ENCODE measurements at places on chromosomes 2 and 18.

GRCh38 chr2:2328848-2329247, 2.2 kb downstream of the MYT1L start:
- no peak for DNase-seq

- DNase-seq: no peak
These were observed 14.6 kb downstream of the KCNF1 start for GRCh38 chr2:10926191-10926820.

DNA sequence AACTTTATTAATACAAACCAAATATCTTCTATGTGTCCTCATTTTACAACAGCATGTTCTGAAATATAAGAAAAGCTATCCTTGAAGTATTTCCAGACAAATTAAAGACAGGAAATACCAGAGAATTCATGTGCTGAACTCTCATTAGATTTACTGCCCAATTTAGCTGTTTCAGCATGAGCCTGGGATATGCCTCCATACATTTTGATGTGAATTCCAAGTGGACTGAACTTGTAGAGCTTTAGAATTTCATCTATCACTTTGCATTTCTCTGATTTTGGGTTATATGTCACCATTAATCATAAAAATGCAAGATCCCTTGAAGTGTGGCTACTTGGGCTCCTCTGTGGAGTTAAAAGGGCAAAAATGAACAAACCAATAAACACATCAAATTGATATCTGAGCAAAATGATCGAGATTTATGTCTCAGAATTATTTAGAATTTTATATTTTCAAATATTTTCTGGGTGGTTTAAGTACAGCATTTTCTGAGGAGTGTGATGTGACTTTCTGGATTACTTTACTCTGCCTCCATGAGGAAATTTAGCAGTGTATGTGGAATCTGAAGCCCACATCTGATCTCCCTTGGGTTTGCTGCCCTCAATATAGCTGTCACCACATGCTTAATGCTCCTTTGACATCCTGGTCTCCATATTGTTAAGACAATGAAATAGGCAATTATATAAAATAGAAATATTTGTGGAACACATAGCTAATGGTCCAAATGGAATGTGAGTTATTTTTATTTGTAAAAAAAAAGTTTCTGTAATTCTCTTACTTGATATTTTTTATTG, 206.6 kb upstream of the RBMS1 start:
- no peak for DNase-seq

- no peak for DNase-seq
These were observed 42.4 kb upstream of the GRHL1 start for GRCh38 chr2:9909106-9909505.

DNA sequence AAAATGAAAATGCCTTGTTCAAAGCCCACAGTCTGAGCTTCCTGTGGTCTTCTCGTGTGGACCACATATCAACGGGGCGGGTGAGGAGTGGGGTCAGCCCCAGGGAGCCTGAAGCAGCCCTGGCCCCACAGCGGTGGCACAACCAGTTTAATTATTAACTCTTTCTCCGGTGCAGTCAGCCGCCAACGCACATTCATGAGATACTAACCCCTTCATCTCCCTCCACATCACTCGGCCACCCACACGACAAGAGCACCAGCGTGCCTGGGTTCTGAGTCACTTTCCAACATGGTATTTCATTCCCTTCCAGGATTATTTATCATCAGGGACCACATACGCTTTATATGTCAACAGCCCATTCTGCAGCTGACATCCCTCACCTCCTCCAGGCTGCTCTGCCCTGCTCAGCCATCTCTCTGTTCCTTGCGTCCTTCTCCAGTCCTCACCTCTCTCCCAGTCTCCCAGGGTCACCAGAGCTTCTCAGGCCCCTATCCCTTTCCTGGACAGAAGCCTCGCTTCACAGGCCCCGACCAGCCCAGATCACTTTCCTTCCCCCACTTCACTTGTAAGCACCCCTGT, 48.0 kb upstream of the ID2 start:
- no peak for DNase-seq

Measured in activated CD8-positive, alpha-beta memory T cell treated with anti-CD3 and anti-CD28 coated beads for 24 hours (primary cell).